ENCODE measurements at places on chromosomes 5 and 9.
A peak's percentile ranks its signal among the peaks of the same experiment; 100 is the strongest.

- DNase-seq, result no peak
These were observed 1.0 kb upstream of the TPM2 start for GRCh38 chr9:35690614-35691333.

- no peak for DNase-seq
These were observed 71.4 kb upstream of the STXBP1 start for GRCh38 chr9:127540664-127541041.

- DNase-seq, result no peak
These were observed 899.5 kb downstream of the TLE1 start for GRCh38 chr9:80789831-80790230.

DNA sequence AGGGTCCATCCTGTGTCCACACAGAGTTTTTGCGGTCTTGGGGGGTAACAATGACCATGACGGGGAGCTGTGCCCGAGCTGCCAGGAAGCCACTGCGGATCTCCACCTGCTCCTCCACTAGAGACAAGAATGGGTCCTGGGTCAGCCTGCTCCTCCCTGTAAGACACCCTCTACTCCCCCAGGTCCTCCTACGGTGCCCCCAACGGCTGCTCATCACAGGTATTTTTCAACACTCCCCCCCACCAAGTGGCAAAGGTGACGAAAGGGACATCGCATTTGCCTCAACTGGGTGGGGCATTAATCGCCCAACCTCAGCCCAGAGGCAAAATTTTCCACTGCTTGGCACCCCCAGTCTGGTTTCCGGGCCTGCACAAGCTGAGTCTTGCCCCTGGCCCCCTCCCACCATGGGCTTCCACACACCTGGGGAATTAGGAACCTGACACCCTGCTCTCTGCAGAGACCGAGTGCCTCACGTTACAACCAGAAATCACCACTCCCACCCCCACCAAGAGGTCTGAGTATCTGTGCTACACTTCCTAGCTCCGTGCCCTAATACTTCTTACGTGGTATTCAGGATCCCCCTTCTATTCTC, 9.6 kb downstream of the NOL6 start:
- no peak for DNase-seq

GRCh38 chr5:118775790-118776499, 212.4 kb downstream of the DTWD2 start:
- no peak for DNase-seq

- DNase-seq, result no peak
These were observed 8.7 kb downstream of the C1QTNF2 start for GRCh38 chr5:160361624-160362228.

GRCh38 chr5:179805529-179806249, 977 bp downstream of the MGAT4B start:
- DNase-seq, result no peak

DNA sequence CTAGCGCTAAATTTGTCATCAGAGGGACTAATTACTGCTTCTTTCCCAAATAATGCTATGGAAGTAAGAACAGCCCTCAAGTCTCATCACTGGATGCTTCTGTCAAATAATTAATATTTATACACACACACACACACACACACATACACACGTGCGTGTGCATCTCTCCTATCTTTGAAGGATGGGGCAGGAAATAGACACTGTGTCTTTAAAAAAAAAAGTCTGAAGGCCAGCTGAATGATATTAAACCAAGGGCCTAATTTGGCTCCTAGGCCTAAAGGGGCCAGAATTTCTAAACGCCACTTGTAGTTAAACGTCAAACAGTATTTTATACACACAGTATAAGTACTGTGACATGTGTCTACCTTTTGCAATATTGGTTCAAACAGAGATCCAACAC, 3.3 kb downstream of the SLF1 start:
- DNase-seq, result no peak

DNA sequence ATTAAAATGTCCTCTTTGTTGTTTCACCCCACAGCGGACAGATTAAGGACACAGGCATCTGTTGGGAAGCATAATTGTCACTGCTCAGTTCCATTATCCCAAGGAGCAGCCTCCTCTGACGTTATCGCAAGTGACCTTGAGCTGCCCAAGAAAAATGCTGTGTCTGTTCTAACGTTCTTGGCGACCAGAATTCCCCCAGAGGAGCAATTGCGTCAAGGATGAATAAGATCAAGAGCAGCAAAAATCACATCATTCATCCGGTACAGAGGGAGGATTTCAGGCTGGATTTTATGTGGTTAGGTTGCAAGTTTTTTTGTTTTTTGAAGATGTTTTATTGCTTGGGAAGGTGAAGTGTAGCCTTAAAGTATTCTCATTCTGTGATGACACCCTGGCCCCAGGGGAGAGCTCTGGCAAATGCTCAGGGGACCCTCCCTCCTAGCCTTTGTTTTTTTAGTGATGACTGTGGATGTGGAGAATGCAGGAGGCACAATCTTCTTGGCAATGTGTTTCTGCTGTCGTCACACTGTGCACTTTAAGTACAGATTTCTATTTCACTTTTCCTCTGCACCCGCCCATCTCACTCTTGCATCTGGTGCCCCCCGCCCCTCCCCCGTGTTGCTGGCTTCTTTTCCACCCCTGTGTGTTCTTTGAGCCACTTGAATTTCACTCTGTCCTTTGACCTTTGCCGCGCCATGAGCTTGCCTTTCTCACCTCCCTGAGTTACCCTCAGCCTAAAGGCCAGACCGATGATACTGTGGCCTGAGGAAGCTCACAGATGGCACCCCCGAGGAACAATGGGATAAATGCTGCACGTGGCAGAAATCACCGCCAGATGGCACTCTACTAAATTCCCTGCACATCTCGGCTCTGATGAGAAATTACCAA, 308.5 kb downstream of the RAB3C start:
- peak; percentile 71 for DNase-seq

GRCh38 chr9:134837529-134837928, 43.1 kb upstream of the FCN2 start:
- no peak for DNase-seq

DNA sequence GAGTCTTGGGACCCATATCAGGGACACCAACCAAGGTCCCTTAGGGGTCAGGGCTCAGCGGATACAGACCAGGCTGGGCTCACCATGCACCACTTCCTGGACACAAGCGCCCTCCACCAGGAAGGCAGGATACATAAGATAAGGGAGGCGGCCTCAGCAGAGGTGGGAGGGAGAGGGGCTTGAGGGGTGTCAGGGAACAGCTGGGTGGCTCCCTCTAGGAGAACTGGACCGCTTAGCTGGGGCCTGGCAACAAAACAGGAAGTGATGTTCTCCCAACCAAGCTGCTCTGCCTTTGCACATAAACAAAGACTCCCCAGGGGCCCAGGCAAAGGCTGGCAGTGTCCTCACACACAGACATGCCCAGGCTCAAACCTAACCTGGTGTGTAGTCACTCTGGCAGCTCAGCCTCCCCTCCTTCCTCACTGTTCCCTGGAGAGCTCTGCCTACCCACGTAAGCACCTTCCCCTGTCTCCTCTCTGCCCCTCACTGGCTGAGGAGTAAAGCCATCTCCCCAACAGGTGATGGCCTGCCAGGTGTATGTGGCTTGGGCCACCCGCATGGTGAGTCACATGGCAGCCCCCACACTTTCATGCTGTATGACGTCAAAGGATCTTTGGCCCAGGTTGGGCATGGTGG, 5.8 kb upstream of the BICD2 start:
- no peak for DNase-seq

- DNase-seq, result no peak
These were observed 30.4 kb downstream of the PTTG1 start for GRCh38 chr5:160452036-160452435.

DNA sequence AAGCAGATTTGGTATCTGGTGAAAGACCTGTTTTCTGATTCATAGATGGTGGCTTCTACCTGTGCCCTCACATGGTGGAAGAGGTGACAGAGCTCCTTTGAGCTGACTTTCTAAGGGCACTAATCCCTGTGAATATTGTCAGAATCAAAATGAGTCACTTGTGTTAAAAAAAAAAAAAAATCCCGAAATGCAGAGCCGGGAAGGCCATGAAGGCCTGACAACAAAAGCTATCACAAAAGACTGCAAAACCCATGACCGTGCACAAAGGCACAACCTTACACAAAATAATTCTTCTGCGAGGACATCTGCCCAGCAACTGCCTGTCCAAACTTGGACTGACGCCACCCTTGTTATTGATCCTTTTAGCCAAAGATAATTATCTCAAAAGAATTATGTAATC, 19.6 kb upstream of the UBTD2 start:
- DNase-seq, result no peak

- no peak for DNase-seq
These were observed 397.8 kb downstream of the ARRDC3 start for GRCh38 chr5:90985341-90985740.

GRCh38 chr5:17132444-17133083, 84.9 kb upstream of the BASP1 start:
- DNase-seq, result no peak

DNA sequence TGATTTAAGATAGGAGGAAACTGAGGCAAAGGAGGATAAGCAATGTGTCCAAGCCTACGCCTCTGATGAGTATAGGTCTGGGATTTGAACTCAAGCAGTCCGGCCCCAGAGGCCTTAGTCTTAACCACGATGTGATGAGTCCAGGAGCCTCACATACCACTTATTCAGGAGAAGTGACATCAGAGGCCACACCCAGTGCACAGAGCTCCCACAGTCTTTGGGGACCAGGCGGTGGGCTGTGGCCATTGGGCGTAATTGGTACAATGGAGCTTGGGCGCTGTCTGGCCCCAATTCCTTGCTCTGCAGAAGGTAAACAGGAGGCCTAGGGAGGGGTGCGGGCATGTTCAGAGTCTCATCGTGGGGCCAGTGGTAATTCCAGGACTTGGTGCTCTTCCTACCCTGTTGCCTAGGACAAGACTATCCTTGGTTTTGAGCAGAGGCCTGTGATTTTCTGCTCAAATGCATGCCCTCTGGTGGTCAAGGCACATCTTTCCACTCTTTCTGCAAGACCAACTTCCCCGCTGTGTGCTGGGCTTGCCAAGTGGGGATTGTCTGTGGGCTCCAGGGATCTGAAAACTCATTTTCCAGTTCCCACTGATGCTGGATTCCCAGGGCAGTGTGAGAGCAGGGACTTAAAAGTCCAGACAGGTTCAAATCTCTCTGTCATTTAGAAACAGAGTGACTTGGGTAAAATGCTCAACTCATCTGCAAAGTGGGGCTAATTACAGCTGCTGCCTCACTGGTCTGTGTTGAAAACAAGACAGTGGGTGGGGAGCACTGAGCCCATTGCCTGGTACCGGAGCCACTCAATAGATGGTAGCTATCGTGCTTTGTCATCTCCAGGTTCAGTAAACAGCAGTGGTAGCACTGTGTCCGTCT, 15.8 kb downstream of the NDST1 start:
- peak; percentile 29 for DNase-seq

GRCh38 chr5:58911270-58911669, 328.4 kb downstream of the RAB3C start:
- DNase-seq, result no peak

DNA sequence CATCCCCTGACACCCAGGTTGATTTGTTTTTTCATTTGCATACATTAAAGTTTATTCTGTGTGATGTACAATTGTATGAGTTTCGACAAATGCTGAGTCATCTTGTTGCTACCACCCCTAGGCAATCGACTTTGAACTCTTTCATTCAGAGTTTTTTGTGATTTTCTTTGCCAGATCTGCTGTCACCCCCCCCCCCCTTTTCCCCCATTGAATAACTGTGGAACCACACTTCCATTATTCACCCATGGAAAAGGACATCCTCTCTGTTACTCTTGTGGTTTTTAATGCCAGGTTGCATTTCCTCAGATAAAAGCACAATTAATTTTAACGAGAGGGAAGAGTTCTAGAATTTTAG, 13.7 kb upstream of the FAM120AOS start:
- DNase-seq, result no peak
